ENCODE measurements at places on chromosomes 1 and 21.

DNA sequence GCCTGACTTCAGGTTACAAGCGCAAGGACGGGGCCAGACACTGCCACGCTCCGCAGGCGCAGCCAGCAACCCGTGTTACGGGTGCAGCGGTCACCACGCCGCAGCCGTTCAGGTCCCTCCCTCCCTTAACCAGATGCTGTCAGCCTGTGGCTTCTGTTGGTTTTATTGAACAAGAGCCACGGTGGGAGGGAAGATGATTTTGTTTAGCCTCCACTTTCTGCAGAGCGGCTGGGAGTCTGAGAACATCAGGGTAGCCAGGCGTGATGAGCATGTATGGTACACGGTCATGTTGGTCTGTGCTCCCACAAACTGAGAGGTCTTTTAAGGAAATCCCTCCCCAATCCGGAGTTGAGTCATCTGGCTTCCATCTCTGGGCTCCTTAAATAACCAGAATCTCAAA, 18.5 kb upstream of the ADARB1 start:
- DNase-seq = no peak

- DNase-seq = no peak
These were observed 642.9 kb downstream of the PTPRU start for GRCh38 chr1:29879217-29879616.

GRCh38 chr1:87197156-87197555, 131.5 kb upstream of the LMO4 start:
- DNase-seq = no peak

DNA sequence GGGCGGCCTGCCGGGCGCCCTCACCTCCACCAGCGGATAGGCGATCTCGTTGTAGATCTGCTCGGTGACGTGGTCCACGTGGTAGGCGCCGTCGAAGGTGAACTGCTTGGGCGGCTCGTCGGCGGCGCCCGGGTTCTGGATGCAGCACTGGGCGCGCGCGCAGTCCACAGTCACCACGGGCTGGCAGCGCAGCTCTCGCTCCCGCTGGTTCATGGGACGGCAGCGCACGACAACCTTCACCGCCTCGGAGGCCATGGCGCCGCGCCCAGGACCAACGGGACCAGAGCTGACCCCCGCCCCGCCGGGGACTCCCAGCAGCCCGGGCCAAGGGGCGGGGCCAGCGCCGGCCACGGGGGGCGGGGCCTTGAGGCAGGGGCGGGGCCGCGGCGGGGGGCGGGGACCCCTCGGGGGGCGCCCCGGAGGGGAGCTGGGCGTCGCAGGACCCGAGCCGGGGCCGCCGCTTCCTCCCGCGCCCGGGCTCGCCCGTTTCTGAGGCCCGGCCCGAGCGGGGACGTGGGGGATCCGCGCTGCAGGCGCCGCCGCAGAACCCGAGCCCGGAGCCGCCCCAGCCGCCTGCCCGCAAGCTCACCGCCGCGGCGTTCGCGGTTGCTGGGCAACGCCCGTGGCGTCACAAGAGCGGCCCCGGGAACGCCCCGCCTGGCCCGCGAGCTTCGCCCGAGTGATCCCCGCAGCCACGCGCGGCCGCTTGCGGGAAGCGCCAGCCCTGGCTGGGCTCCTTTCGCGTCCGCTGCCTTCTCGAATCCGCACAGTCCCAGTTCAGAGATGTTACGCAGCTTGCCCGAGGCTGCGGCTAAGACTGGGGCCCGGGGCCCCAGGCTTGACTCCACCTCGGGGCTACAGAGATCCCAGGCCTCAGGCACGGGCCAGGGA, at the start of gene KIF17:
Gene KIF17 (minus strand): TSS at position 556 of the 891 bp plus-strand sequence. CDS start 301 bp downstream, at position 255.
- DNase-seq = peak; percentile 64

GRCh38 chr1:95119273-95119672, 2.1 kb downstream of the TLCD4 start:
- no peak for DNase-seq
